ENCODE measurements at places on chromosomes 5 and 9.

DNA sequence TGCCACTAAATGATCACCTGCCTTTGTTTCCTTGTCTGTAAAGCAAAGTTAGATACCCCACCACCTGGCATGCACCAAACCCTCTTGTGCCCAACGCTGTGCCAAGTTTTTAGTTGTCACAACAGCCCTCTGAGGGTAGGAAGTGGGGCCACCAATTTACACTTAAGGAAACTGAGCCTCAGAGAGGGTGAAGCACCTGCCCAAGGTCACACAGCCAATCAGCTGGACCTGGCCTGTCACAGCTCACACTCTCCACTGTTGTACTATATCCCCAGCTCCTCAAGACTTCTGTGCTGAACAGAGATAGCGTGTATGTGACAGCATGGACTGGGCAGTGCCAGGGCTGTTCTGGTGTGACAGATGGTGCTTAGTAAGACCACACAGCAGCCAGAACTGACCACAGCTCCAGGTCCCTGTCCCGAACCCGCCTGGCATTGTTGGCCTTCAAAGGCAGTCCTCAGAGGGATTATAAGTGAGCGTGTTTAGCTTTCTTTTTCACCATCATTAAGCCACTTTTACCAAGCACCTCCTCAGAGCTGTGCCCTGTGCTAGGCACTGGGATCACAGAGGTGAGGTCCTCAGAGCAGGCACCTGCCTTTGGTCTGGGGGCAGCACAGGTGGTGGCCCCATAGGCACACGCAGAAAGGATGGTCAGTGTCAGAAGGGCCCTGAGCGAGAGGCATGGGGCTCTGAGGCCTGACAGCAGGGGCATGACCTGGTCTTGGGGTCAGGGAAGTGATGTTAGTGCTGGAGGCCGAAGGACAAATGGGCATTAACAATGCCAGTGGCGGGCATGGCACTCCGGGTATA lies 71.1 kb downstream of the COL27A1 start:
- no peak for DNase-seq

- DNase-seq: no peak
Measured at GRCh38 chr9:72958485-72959281, 5.8 kb upstream of the ALDH1A1 start.

DNA sequence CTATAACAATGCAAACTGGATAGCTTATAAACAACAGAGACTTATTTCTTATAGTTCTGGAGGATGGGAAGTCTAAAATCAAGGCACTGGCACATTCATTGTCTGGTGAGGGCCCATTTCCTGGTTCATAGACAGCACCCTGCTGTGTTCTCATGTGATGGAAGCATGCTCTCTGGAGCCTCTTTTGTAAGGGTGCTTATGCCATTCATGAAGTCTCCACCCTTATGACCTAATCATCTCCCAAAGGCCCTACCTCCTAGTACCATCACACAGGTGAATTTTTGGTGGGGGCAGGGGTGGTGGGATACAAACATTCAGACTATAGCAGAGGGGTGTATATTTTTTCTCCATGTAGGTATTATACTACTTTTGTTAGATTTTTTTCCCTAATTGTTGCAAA lies 92.4 kb downstream of the UNC13B start:
- no peak for DNase-seq

GRCh38 chr9:133738640-133739225 lies 581 bp upstream of the SARDH start:
- no peak for DNase-seq

GRCh38 chr9:109812818-109813281 lies 32.9 kb downstream of the PALM2AKAP2 start:
- DNase-seq: no peak

- no peak for DNase-seq
Measured at GRCh38 chr9:130417602-130418001, 27.2 kb upstream of the ASS1 start.

DNA sequence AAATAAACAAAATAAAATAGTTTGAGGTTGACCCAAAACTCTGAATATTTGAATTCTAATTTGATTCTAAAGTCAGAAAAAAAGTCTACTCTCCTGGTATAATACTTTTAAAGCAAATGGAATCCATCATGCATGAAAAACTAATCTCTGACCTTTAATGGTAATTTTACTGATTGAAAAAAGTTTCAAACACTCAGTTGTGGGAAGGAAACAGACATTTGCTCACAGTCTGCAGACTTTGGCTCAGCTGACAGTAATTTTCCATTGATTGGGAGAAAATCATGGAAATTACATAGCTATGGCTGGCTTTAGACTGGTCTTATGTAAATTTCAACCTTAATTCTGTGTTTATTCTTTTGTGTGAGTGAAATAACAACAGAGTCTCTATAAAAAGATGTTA lies 574.3 kb downstream of the PDE4D start:
- DNase-seq: no peak

GRCh38 chr5:33929925-33930690 lies 6.1 kb upstream of the RXFP3 start:
- DNase-seq: no peak

DNA sequence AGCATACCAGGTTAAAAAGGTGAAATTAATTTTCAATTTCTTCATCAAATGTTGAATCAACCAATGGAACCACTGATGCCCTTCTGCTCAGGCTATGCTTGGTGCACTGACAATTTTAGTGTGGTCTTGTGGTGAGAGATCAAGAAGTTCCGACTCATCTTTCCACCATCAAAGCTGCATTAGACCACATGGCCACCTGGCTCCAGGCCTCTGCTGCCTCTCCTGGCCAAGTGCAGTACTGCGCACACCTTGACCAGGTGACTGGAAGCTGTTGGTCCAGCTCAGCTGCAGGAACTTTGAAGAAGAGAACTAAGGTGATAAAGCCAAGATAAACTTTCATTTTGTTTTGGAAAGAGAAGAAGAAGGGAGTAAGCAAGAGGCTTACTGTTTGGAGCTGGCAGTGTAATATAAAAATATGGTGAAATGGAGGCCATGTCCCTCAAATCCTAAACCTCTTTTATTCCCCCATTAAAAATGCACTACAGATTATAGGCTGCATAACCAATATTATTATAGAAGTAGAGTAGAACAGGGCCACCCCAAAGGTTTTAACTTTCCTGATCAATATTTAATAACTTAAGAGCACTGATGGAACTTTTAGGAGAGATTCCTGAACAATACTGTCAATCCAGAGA lies 315.5 kb upstream of the C9orf72 start:
- peak; percentile 2 for DNase-seq

GRCh38 chr5:168793841-168794837 lies 215.0 kb upstream of the PANK3 start:
- DNase-seq: no peak
